ENCODE measurements at places on chromosomes 5 and 9.

- no peak for DNase-seq
Observed at GRCh38 chr5:173826428-173827350, 61.5 kb upstream of the CPEB4 start.

- DNase-seq = no peak
Observed at GRCh38 chr5:132546108-132546507, 2.8 kb upstream of the IL5 start.

GRCh38 chr5:177368869-177369644 lies 11.3 kb downstream of the RGS14 start:
- DNase-seq = no peak

DNA sequence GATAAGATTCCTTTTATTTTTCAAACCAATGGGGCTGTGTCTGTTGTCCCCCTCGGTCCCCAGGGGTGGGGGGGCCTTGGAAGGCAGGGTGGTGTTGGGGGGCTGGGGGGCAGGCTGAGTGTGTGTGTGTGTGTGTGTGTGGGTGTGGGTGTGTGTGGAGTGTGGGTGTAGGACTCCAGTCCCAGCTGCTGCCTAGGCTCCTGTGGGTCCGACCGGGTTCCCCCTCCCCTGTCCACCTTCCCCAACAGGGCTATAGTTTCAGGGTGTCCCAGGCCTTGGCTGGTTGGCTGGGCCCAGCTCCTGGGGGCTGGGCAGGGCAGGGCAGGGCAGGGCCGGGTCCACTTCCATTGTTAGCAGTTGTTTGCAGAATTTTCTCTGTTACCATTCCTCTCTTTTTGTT lies 2.1 kb upstream of the NFX1 start:
- DNase-seq = no peak

- DNase-seq = no peak
Observed at GRCh38 chr9:33228606-33229005, 11.4 kb upstream of the SPINK4 start.

DNA sequence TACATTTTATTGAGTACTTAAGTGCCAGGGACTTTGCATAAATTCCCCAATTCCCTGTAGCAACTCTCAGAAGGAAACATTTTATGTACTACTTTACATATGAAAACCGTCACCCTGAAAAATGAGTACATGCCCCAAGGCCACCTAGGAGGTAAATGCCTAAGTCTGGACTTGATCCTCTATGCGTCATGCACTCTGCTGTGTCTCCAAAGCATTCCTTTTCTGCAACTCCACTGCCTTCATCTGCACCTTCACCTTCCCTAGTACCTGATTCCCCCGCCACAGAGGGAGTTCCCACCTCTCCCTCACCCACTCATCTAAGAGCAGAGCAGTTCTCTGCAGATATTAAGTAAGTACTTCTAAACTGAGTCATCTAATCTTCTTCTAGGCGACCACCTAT lies 75.2 kb upstream of the HRH2 start:
- DNase-seq = no peak

GRCh38 chr9:131722255-131722654 lies 17.6 kb downstream of the RAPGEF1 start:
- no peak for DNase-seq

DNA sequence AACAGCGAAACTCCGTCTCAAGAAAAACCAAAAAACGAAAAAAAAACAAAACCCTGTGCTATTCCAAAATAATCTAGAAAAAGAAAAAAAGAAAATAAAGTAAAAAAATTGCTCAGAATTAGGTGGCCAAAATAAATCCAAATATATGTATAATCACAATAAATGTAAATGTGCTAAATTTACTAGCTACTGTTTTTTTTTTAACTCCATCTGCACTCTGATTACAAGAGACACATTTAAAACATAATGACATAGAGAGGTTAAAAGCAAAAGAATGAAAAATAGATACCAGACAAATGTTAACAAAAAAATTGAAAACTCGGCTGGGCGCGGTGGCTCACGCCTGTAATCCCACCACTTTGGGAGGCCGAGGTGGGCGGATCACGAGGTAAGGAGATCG lies 66.1 kb downstream of the FGF1 start:
- DNase-seq = no peak

DNA sequence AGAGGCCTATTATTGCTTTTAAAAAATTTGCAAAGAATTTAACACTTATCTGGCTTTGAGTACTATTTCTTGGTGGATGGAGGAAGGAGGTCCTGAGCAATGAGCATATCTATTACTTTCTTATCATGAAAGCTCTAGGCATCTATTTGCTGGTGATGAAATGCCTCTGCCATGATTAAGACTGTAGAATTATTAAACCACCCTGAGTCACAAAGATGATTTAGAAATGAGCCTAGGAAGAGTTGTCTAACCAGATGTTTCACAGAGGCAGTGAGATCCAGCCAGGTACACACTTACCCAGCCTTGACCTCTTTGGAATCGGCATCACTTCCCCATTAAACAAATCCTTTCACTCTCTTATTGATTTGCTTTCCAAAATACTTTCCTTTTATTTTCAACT lies 304.4 kb upstream of the KIF2A start:
- DNase-seq = no peak

GRCh38 chr5:56166671-56167385 lies 66.3 kb downstream of the ANKRD55 start:
- DNase-seq = no peak

DNA sequence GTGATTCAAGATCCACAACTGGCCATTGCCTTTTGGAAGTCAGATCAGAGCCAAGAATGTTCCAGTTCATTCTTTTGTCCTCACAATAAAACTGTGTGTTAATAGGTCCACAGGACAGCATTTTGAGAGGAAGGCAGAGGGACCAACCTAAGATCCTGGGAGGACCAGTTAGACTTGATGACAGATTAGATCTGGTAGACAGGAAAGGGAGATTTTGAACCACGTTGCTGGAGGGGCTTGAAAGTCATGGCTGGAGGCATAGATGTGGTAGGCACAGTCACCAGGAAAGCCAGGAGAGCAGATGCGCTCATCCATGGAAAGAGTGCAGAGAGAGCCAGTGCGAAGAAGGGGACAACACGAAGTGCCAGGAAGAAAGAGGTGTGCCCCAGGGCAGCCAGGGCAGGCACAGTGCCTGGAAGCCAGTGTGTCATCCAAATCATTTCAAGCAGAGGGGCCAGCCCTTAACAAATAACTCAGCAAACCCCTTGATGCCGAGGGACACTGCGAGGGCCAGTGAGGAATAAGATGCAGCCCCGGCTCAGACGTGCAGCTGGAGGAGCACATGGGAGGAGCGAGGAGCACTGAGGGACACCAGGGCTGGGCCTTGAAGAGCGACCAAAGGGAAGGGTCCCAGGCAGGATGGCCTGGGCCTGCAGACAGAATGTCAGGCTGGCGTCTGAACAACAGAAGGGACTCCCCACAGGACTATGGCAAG lies 12.8 kb upstream of the SLC2A8 start:
- no peak for DNase-seq

DNA sequence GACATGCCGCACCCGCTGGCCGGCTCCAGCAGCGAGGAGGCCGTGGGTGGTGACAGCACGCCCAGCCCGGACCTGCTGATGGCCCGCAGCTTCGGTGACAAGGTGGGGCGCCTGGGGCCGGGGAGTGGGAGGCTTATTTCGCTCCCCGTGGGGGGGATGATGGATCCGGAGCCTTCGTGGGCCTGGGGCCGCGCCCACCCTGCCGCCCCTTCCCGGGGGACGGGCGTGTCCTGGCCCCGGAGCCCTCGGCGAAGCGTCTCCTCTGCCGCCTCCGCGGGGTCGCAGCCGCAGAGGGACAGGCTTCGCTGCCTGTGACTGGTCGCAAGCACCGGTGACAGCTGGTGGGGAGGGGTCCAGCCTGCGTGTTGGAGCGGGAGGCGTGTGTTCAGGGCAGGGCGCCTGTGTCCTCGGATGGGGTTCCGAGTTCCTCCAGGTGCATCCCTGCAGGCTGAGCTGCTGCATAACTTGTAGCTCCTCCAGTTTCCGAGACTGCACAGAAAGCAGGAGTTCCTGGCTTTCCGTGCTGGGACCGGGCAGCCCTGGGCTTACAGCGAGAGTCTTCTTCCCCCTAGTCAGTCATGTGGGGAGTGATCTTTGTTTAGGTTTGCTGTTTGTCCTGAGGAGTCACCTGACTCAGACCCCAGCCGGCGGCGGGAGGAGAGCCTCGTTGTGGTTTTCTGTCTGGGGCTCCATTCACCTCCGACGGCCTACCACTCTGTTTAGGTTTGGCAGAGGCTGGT lies 666 bp downstream of the SNX30 start:
- peak; percentile 45 for DNase-seq

DNA sequence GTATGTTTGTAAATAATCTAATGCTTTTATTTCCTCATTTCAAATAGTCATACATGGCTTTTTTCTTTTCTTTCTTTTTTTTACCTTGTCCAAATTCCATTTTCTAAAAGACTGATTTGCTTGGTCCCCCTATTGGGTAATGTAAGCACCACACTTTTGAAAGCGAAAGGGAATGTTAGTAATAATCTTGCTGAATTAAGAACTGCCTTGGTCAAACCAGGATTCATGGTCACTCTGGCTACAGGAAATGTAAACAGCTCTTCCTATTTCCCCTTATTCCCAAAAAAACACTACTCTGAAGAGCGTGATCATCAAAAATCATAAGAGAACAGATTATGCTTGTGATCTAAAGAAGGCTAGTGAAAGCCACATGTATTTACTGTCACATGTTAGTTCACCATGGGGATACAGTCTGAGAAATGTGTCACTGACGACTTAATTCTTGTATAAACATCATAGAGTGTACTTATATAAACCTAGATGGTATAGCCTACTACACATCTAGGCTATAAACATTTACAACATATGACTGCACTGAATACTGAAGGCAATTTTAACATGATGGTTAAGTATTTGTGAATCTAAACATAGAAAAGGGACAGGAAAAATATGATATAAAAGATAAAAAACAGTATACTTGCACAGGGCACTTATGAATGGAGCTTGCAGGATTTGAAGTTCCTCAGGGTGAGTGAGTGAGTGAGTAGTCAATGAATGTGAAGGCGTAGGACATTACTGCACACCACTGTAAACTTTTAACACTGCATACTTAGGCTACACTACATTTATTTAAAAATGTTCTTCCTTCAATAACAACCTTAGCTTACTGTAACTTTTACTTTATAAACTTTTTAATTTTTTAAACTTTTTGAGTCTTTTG lies 75.3 kb downstream of the HMGCR start:
- no peak for DNase-seq

- DNase-seq = no peak
Observed at GRCh38 chr5:21424907-21425306, 1428.2 kb downstream of the CDH12 start.

GRCh38 chr5:112356178-112356956 lies 62.7 kb downstream of the EPB41L4A start:
- DNase-seq = no peak

- DNase-seq = no peak
Observed at GRCh38 chr5:58847041-58847440, 264.2 kb downstream of the RAB3C start.

GRCh38 chr9:107779731-107780130 lies 290.2 kb upstream of the KLF4 start:
- DNase-seq = no peak

GRCh38 chr5:33035851-33036527 lies 324.9 kb downstream of the NPR3 start:
- DNase-seq = no peak

Data from activated naive CD4-positive, alpha-beta T cell treated with anti-CD3 and anti-CD28 coated beads, Interleukin-2, amount 50 U/mL, for 72 hours (primary cell).